ENCODE measurements at places on chromosomes 5 and 9.
A peak's percentile ranks its signal among the peaks of the same experiment; 100 is the strongest.

DNA sequence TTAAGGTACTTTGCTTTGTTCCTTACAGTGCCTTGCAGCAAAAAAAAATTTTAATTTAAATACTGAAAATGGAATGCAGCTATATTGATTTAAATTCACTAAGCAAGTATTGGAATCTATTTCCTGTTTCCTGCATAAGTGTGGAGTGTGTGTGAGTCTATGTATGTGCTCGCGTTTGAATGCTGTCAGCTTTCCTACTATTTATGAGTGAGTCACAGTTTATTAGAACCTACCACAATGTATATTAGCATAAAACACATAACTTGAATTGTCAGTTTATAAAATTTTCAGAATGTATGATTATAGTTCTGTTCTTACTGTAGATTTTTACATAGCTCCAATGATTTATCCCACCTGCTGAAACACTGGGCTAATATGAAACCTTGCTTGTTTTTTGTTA is 302.1 kb downstream of the NR2F1-AS1 start:
- DNase-seq = no peak

- DNase-seq = no peak
Measured at GRCh38 chr9:93466416-93467061, 13.2 kb upstream of the FAM120AOS start.

DNA sequence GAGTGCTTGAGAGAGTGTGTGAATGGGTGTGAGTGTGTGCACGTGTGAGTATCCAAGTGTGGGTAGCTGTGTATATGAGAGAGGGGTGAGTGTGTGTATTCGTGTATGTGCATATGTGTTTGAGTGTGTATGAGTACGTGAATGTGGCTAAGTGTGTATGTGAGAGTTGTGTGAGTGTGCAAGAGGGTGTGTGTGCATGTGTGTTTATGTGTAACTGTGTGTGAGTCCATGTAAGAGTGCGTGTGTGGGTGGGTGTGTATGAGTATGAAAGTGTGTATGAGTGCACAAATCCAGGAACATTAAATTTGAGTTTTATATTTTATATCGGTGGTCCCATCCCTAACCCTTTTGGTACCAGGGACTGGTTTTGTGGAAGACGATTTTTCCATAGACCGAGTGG is 156.4 kb downstream of the TENT4A start:
- DNase-seq = no peak

DNA sequence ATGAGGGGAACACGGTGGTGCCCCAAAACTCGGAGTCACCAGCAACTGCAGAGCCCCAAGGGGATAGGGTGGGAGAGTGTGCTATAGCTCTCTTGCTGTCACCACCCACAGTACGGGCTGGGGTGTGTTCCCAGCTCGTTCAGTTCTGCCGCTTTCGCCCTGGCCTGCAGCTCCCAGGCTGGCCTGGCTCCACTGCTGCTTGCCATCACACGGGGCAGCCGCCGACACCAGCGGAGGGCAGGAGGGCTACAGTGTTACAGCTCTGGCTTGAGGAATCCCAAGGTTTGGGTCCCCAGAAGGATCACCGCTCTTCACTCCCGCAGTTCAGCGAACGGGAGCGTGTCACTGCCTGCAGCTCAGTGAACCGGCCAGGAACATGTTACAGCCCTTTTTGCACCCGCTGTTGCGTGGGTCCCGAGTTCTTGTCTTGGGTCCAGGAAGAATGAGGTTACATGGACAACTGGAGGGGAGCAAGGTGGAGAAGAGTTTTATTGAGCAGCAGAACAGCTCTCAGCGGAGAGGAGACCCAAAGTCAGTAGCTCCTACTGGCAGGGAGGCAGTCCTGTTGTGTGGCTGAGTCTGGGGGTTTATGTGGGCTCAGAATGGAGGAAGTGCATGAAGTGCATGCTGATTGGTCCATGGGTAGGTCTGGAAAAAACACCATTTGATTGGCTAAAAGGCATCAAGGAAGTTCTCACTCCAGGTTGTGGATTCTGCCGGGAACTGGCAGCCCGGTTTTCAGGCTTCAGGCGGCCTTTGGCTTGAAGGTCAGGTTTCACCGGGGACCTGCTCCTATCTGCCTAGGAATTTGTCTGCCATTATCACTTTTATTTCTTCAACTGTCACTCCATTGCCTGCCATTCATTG is 113.4 kb downstream of the EHMT1 start:
- no peak for DNase-seq

DNA sequence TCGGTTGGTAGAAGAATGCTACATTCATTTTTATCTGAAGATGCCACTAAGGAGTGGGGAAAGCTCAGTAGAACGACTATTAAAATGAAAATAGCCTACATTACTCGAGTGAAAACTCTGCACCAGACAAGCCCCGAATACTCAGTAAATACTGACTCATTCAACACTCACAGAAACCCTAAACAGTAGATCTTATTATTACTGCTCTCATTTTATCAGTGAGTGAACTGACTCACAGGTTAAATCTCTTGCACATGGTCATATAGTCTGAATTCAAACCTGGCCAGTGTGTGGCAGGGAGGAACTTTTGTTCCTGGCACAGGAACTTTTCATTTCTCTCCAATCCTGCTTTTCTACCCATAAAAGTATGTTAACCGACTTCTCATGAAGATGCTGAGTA is 9.6 kb upstream of the PAPPA start:
- no peak for DNase-seq

DNA sequence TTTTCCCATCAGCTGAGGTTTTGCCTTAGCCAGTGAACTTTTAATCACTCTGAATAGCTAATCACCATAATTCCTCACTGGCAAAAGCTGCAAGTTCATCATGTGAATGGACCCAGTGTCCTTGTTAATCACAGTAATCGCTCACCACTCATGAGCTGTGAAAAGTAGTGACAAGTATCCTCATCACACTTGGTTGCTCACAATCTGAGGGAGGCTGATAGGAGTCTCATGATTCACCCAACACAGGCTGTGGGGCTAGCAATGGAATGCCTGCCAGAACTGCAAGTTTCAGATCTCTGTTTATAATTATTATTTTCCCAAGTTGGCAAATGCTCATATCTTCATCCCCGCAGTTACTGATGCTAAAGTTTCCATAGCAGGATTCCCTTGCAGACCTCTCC is 467.2 kb downstream of the KIF4B start:
- no peak for DNase-seq

GRCh38 chr5:95087816-95088317 is 197.0 kb downstream of the MCTP1 start:
- DNase-seq = no peak

- DNase-seq = no peak
Measured at GRCh38 chr5:20050262-20050661, 62.3 kb upstream of the CDH18 start.

GRCh38 chr5:65299861-65300260 is 181.9 kb downstream of the ADAMTS6 start:
- no peak for DNase-seq

GRCh38 chr5:155057626-155058025 is 44.1 kb downstream of the KIF4B start:
- DNase-seq = no peak

GRCh38 chr5:178940569-178941360 is at the start of gene ZNF454:
Gene ZNF454, plus strand, starts transcription at chr5:178941198. Its CDS starts 1,594 bp downstream, at chr5:178942792.
- no peak for DNase-seq

- no peak for DNase-seq
Measured at GRCh38 chr5:171291371-171291770, 17.7 kb upstream of the TLX3 start.

- DNase-seq = no peak
Measured at GRCh38 chr5:132302413-132302812, 8.2 kb downstream of the SLC22A4 start.

DNA sequence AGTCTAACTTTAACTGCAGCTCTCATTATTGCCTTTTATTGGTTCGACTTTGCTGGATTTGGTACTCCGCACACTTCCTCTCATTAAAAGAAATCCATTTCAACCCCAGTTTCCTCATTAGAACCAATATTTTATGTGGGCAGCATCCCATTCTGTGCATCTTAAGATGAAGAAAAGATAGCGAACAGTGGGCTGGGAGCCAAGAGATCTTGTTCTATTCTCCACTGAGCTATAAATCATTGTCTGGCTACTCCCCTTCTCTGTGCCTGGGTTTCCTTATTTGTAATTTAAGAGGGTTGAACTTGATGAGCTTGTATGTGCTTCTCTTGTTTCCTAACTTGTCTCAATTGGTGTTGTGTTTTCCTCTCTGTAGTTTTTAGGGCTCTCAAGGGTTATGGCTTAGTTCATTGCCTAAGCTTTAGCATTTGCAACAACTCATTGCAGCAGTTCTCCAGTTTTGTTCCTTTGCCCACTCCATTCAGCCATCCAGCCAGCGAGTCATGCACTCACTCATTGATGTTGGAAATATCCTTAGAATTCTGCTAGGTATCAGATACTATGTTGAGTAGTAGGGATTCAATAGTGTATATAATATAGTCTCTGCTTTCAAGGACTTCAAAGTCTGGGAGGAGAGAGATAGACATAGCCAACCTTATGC is 273.3 kb upstream of the TNC start:
- DNase-seq = no peak

- no peak for DNase-seq
Measured at GRCh38 chr5:151104795-151105194, 24.0 kb upstream of the TNIP1 start.

- no peak for DNase-seq
Measured at GRCh38 chr9:4833781-4834560, 41.2 kb downstream of the RCL1 start.

DNA sequence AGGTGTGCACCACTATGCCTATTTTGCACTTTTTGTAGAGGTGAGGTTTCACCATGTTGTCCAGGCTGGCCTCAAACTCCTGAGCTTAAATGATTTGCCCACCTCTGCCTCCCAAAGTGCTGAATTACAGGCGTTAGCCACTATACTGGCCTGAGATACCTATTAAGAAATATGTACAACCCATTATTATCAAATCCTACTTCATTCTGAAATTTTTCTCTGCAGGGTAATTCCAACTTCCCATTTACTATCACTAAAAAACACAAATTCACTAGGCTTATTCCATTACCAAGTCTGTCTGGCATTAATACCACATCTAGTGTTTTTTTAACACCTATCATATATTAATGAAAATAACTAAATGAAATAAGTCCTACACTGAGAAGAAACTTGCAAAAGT is 18.2 kb downstream of the PPP2CA start:
- DNase-seq = no peak

DNA sequence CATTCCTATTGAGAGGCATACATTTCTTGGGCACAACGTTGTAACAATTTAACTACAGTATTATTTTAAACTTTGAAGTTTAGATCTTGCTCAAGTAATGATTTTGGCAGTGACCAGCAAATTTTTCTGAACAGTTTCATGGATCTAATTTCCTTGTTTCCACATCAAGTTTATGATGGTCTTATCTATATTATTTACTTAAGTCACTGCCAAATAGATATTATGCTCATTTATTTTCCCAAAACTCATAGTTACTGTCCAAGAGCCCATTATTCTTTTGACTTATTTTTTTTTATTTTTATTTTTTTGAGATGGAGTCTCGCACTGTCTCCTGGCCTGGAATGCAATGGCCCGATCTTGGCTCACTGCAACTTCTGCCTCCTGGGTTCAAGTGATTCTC is 86.5 kb upstream of the TLE4 start:
- no peak for DNase-seq

GRCh38 chr9:120730654-120731514 is 16.6 kb upstream of the MEGF9 start:
- DNase-seq = no peak

- DNase-seq = peak; percentile 76
Measured at GRCh38 chr9:133619791-133620190, 10.6 kb upstream of the FAM163B start.

DNA sequence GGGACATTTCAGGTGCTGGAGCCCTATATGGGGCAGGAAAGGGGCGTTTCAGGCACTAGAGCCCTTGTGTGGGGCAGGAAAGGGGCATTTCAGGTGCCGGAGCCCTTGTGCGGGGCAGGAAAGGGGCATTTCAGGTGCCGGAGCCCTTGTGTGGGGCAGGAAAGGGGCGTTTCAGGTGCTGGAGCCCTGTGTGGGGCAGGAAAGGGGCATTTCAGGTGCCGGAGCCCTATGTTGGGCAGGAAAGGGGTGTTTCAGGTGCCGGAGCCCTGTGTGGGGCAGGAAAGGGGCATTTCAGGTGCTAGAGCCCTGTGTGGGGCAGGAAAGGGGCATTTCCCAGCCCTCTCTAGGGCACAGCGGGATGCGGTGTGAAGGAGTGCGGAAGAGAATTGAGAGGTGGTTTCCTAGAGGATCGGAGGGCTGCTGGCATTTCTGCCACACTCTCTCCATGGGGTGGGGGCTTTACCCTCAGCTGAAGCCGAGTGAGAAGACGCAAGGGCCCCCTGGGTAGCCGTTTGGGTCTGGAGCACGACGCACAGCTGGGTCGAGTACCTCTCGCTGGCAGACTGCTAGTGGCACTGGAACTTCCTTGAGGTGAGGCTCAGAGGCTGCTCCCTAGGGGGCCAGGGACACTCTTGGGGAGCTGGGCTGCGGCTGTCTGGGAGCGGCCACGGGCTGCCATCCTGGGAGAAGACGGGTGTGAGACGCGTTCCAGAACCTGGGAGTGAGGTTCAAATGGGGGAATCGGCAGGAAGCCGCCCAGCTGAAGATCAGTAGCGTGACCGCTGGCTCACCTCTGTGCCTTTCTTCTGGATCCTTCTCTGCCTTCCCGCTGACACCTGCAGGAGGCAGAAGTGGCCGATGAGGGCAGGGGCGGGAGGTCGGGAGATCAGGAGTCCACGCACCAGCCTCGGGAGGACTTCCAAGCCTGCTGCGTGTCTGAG is 122.6 kb upstream of the IRX4 start:
- DNase-seq = no peak

GRCh38 chr5:72845889-72846288 is 29.4 kb downstream of the TNPO1 start:
- no peak for DNase-seq

- DNase-seq = no peak
Measured at GRCh38 chr9:5760338-5760737, 72.6 kb downstream of the ERMP1 start.

DNA sequence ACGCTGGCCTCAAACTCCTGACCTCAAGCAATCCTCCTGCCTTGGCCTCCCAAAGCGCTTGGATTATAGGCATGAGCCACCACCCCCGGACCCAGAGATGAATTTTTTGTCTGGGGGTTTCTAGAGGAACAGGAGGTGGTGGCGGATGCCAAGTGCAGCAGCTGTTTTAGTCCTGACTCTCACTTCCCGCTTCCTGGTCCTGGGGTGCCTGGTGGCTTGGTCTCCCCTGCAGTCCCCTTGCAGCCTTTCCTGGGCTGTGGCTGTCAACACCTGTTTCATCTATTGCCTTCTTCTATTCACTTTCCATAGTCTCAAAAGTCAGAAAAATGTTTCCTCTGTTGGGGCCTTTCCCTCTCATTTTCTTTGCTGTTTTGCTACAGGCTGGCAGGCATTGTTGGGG is 6.5 kb upstream of the NHP2 start:
- no peak for DNase-seq

Measured in activated CD4-positive, alpha-beta memory T cell treated with anti-CD3 and anti-CD28 coated beads for 36 hours (primary cell).